ENCODE measurements at places on chromosomes 2 and 18.

DNA sequence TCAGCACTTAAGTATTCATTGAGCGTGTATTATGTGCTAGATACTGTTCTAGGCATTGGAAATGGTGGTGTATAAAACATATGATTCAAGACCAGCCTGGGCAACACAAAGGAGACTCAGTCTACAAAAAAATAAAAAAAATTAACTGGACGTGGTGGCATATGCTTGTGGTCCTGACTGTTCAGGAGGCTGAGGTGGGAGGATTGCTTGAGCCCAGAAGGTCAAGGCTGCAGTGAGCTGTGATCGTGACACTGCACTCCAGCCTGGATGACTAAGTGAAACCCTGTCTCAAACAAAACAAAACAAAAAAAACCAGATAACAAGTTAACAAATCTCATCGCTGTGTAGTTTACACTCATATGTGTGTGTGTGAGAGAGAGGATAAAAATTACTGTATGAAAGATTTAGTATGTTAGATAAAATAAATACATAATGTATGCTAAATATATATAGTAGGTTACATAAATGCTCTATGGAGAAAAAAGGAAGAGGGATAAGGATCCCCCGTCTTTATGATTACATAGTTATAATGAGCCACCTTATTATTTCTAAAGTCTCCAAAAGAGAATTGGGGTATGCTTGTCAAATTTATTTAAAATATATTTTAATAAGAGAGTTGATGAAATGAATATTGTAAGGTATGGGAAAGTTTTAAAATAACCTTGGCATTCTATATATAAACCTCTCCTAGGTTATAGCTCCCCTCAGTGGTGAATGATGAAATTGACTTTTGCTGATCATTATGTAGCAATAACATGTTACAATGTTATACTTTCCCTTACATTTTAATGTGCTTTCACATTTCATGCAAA is 69.2 kb downstream of the EHBP1 start:
- peak; percentile 48 for DNase-seq

DNA sequence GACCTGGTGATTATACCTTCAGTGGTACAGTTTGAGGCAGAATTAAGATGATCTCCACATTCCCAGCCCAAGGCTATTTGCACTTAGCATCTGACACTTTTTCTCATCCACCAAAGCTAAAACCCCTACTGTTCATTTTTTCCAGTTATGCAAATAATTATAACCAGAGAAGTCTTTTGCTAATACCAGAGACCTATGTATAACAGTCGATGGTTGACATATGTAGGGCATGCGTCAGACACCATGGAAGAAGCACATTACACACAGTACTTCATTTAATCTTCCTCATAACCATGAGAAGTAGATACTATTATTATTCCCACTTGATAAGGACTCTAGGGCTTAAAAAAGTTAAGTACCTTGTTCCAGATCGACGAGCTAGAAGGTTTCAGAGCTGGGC is 36.5 kb downstream of the AP1S3 start:
- no peak for DNase-seq

- no peak for DNase-seq
These were observed 57.2 kb downstream of the REEP1 start for GRCh38 chr2:86280191-86280667.

- DNase-seq: no peak
These were observed 10.3 kb upstream of the CERKL start for GRCh38 chr2:181667234-181667633.

DNA sequence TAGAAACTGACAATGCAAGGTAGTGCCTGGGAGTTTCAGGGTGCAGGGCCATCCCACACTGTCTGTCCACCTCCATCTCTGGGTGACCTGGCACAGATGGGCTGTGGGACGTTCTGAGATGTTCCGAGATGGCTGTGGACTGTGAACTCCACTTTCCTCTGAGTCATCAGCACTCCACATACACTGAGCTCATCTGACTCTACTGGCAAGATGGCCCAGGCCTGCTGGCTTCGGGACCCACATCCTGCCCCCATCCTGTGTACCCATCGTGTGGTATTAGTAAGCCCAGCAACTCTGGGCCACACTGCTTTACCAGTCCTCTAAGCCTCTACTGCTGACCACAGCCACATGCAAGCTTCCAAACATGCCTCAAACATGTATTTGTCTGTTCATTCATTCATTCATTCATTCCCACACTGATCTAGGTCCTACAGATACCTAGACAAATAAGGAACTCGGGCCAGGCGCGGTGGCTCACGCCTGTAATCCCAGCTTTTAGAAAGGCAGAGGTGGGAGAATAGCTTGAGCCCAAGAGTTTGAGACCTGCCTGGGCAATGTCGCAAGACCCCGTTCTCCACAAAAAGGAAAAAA is 124.8 kb upstream of the CXCR4 start:
- DNase-seq: no peak

DNA sequence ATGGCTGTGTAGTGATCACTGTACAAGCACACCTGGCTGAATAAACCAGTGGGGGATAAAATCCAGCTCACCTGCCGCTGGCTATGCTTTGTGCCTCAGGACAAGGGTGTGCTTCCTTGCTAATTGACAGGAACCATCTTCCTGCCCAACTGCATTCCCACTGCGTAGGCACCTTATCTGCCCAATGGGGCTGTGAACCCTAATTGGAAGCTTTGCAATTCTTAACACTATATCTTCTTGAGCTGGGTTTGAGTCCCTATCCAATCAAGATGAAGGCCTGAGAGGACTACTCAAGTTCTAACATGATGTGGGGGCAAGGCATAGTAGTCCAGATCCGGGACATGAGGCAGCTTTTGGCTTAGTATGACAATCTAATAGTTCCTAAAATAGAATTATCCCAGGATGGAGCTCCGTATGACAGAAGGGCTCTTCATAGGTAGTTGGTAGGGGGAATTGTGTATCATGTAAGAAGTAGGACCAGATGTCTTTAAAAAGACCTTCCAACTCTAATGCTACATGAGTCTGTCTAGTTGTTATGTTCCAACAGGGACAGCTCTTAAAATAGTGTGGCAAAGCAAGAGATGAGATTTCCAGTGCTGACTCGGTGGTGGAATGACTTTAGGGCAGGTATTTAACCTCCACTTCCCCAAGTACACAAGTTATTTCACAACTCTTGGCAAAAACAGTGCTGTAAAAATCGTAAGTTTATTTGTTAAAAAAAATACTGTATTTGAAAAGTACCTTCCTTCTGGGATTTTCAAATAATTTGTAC is 2.3 kb upstream of the TMEM150A start:
- no peak for DNase-seq

DNA sequence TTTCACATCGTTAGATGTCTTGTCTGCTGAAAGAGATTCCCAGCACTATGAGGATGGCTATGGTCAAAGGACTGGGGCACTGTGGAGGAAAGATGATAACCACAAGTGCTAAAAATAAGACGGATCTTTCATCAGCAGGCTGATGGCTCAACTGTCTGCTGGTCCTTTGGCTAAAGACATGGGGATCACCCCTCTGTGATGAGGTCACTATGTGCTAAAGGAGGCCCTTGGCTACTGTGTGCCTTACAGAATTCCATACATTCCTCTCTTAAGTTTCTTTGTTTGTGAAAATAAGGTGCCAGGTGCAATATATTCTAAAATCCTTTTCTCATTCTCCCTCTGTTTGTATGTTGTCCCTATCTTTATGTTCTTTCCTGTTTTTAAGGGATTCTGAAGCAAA is 39.7 kb upstream of the LYPD6 start:
- no peak for DNase-seq

DNA sequence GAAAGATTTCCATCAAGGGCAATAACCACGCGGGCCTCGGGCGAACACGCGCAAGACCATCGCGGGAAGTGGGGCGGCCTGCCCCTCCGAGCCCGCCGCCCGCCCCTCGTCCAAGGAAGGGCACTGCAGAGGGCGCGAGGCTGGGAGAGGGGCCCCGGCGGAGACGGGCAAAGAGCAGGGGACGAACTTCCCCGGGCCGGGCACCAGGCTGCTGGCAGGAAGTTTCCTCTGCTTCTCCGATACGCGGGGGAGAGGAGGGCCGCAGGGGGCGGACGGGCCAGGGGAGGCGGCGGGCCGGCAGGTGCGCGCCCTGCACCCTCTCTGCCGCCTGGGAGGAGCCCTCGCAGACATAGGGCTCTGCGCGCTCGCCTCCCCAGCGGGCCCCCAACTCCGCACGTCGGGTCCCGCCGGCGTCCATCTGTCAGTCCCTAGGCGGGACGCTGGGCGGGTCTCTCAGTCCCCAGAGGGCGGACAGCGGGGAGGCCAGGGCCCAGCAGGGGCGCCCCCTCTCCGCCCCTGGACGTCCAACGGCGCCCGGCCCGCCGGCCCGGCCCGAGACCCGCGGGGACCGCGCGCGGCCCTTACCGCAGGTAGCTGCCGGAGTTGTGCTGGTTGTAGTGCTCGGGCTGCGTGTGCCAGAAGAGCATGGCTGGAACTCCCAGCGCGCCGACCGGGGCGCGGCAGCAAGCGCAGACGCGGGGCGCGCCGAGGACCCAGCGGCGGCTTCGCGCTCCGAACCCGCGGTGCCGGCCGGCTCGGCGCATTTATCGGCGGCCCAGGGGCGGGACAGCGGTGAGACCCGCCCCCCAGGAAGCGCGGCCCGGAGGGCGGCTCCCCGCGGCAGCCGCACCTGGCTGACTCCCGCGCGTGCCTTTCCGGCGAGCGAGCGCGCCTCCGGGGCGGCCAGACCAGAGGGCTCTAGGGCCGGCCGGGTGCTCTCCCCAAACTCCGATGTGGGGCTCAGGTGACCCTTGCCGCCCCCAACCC is at the start of gene TFCP2L1:
Gene TFCP2L1, minus strand, starts transcription at position 740 of the 987 bp plus-strand sequence. Its CDS starts 93 bp downstream, at position 647.
- DNase-seq: peak; percentile 47

DNA sequence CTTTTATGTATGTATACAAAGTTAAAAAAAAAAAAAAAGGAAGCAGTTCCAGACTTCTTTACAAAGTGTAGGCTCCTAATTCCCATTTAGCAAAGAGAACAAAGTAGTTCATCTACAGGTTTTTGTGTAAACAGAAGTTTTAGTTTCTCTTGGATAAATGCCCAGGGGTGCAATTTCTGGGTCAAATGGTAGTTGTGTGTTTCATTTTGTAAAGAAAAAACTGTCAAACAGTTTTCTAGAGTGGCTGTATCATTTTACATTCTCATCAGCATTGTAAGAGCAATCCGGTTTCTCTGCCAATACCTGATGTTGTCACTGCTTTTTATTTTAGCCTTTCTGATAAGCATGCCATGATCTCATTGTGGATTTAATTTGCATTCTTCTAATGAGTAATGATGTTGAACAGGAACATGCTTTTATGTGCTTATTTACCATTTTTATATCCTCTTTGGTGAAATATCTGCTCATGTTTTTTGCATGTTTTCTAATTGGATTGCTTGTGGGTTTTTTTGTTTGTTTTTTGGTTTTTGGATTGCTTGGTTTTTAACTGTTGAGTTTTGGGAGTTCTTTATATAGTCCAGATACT is 16.6 kb upstream of the PSME4 start:
- no peak for DNase-seq

- no peak for DNase-seq
These were observed 41.1 kb upstream of the VIT start for GRCh38 chr2:36655453-36655852.

- DNase-seq: no peak
These were observed 570.1 kb upstream of the SYT4 start for GRCh38 chr18:43847164-43848091.

GRCh38 chr18:24543795-24544498 is 83.5 kb downstream of the HRH4 start:
- DNase-seq: peak; percentile 51

DNA sequence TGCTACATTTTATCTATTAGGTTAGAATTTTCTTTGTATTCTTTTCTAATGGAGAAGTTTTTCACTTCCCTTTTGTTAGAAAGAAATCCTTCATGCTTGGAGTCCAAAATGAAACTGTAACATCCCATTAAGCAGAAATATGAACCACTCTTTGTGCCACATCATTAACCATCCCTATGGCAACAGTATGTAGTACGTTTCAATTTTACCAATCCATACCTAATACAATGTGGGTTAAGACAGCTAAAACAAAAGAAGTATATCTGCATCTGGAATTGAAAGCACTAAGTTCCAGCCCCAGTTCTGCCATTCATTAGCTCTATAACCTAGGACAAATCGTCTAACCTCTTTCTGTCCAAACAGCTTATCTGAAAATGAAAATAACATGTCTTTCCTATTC is 409.2 kb upstream of the SPHKAP start:
- no peak for DNase-seq

GRCh38 chr2:36270758-36271157 is 84.8 kb upstream of the CRIM1 start:
- DNase-seq: no peak

- no peak for DNase-seq
These were observed 75.4 kb upstream of the AQP4 start for GRCh38 chr18:26940744-26941398.

GRCh38 chr18:49321797-49322461 is 138.5 kb downstream of the DYM start:
- DNase-seq: no peak

DNA sequence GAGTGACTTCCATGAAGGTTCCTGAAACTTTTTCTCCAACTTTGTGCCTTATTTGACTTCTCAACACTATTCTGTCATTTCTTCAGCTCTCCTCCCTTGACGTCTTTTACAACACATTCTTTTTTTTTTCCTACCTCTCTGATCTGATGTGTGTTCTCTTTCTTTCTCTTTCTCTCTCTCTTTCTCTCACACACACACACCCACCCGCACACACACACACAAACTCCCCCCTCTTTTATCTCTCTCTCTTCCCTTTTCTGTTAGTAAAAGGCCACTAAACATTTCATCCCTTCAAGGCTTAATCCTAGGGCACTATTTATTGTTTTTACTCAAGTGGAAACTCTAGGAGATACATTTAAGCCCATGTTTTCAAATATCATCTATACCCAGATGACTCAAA is 107.8 kb upstream of the CNTNAP5 start:
- peak; percentile 53 for DNase-seq

GRCh38 chr2:113309655-113310387 is 31.1 kb upstream of the PAX8 start:
- no peak for DNase-seq

GRCh38 chr2:72057308-72057707 is 90.4 kb downstream of the CYP26B1 start:
- no peak for DNase-seq

GRCh38 chr2:32498306-32498705 is 129.5 kb upstream of the TTC27 start:
- no peak for DNase-seq

DNA sequence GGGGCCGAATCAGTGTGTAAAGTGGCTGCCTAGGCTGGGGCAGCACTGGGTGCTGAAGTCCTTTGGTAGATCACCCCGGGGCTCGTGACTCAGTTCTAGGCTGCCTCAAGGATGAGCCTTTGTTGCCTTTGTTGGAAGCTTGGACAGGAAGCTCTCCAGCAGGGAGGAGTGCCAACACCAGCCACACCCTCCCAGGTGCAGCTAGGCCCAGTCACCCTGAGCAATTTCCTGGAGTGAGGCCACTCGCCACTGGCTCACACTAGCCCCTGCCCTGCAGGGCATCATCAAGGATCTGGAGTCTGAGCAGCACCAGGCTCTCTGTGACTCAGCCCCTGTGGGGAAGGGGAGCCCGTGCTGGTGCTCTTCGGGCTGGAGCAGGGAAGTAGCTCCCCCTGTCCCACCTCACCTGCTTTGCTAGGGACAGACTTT is 6.7 kb upstream of the SDC1 start:
- no peak for DNase-seq

- DNase-seq: no peak
These were observed 66.4 kb upstream of the TGFA start for GRCh38 chr2:70620020-70620419.

- no peak for DNase-seq
These were observed 231.6 kb upstream of the NT5C1B start for GRCh38 chr2:18820966-18821365.

Data from KBM-7 (cell line).